ENCODE measurements at places on chromosomes 2 and 18. TPM values are rescaled to one million over a fixed set of nuclear protein-coding genes. Genes with fewer than 3 reads are reported as not detected.

Gene OST4
- total RNA-seq: 272 TPM

Gene VAMP5
- total RNA-seq: 10.7 TPM

Gene SIGLEC15
- total RNA-seq: 0.99 TPM

Gene TFCP2L1
- total RNA-seq: 1.1 TPM

Gene ABHD1
- total RNA-seq: 0.49 TPM

Data from camera-type eye (tissue), 1 donor.